H1 (cell line): ENCODE measurements at places on chromosomes 5 and 9. TPM values are rescaled to one million over a fixed set of nuclear protein-coding genes. Genes with fewer than 3 reads are reported as not detected.

DNA sequence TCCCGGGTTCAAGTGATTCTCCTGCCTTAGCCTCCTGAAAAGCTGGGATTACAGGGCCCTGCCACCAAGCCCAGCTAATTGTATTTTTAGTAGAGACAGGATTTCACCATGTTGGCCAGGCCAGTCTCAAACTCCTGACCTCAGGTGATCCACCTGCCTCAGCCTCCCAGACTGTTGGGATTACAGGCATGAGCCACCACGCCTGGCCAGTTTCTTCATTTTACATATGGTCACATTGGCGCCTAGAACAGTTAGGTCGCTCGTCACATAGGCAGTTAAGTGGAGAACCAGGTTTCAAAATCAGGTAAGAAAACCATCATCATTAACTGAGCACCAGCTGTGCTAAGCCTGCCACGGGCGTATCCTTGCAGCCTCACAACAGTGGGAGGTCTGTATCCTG is 36.1 kb downstream of the OLFML2A start:
- DNase-seq, result no peak

GRCh38 chr5:144815131-144815530 is 644.5 kb downstream of the KCTD16 start:
- no peak for DNase-seq

FAM163B gene
- 0.38 and 0.63 TPM in 2 replicates for total RNA-seq

- DNase-seq, result no peak
These were observed 6.9 kb downstream of the OTULIN start for GRCh38 chr5:14671414-14671813.

DNA sequence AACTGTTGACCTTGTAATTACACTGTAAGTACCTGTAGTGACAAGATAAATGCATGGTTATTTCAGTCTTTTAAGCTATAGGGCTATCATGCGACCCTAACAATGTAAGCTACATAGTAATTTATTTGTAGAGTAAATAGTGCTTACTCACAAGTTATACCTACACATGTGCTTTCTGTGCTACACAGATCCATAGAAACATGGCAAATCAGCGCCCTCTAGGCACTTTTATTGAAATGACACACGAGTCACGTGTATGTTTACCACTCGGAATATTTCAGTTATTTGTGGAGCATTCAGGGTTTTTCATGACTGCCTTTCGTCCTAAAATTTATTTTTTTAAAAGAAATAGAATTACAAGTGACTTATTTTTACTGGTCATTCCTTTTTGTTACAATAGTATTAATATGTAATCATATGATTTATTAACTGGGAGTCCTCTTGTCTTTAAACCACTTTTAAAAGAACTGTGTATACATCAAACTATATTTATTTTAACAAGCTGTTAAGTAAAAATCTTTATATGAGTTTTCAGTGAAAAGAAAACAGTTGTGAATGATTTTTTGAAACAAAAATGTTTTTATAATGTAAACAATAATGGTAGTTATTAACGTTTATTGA is 1242.3 kb upstream of the WWC1 start:
- DNase-seq, result no peak

DNA sequence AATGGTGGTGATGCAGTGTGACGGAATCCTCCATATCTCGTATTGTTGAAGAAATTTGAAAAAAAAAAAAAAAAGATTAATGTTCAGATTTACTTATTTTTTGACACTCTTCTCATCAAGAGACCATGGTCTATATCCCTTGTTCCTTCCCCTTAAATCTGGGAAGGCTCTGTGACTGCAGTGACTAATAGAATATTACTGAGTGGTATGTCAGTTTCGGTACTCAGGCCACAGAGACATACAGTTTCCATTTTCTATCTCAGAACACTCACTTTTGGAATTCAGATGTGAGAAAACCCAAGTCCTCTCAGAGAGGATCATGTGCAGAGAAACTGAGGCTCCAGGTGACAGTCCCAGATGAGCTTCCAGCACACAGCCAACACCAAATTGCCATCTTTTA is 1193.5 kb downstream of the DTWD2 start:
- no peak for DNase-seq

MEIKIN gene
- total RNA-seq, result not detected in 2 replicates

- no peak for DNase-seq
These were observed 41.7 kb upstream of the LRRC19 start for GRCh38 chr9:27047136-27047535.

BNC2 gene
- 26.8 and 28.1 TPM in 2 replicates for total RNA-seq

GRCh38 chr9:19630760-19631159 is 158.1 kb downstream of the SLC24A2 start:
- DNase-seq, result no peak

DNA sequence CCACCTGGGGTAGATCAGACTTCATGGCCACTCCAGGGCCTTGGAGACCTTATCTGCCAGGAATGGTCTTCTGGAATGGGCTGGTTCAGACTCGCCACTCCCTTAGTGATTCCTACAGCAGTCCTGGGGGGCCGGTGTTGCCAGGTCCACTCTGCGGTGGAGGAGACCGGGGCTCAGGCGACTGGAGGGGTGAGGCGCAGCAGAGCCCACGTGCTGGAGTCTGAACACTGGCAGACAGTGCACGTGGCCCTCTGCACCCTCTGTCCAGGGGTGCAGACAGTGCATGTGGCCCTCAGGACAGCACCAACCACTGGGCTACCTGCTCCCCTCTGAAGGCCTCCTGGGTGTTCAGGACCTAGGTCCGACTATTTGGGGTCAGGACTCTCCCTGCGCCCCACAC is 94.8 kb upstream of the PHYKPL start:
- DNase-seq, result no peak

GRCh38 chr5:27144456-27144855 is 106.1 kb upstream of the CDH9 start:
- DNase-seq, result no peak

SLC36A3 gene
- not detected in 2 replicates for total RNA-seq

N4BP3 gene
- total RNA-seq, result 36.0 and 39.2 TPM in 2 replicates

GM2A gene
- 30.4 and 32.2 TPM in 2 replicates for total RNA-seq

GRCh38 chr9:6034954-6035353 is 19.5 kb upstream of the RANBP6 start:
- DNase-seq, result no peak

LCN9 gene
- total RNA-seq, result 3.1 and 3.7 TPM in 2 replicates

GRCh38 chr5:164013077-164013670 is 507.8 kb downstream of the MAT2B start:
- DNase-seq, result peak; percentile 77

TAF11L10 gene
- total RNA-seq, result not detected in 2 replicates

IRX4 gene
- 0.82 and 1.2 TPM in 2 replicates for total RNA-seq

FAM153A gene
- total RNA-seq, result not detected in 2 replicates

DNA sequence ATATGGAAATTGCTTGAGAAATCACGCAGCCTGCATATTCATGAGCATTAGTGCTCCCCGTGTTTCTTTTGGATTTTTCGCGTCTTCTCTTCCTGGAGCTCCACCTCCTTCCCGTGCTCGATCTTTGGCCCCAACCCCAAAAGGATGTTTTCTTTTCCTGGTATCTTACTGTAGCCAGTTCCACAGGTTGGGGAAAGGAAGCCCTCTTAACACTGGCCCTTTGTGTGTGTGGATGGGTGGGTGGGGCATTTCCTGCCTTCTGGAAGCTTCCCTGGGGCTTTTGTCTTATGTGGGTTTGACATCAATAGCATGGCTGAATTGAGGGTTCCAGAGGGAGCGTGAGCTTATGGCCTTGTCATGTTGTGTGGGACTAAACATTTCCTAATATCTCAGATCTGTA is 21.9 kb downstream of the STXBP1 start:
- DNase-seq, result no peak

GRCh38 chr5:107533910-107534876 is 136.5 kb downstream of the EFNA5 start:
- no peak for DNase-seq

DNA sequence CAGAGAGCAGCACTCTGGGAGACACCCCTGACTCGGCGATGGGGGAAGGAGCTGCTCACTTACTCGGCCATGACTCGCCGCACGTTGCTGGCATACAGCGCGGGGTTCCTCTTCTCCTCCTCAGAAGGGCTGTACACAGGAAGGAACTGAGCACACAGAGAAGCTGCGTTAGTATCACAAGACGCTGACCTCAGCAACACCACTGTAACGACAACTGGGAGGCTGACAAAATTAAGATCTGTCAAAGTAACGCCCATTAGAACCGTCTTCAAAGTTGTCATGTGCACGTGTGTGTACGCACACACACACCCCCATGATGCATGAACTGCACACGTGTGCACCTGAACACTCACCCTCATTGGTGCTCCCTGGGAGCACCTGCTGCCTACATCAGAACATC is 32.1 kb upstream of the SLC6A3 start:
- no peak for DNase-seq

PCDHGB2 gene
- 2.8 and 2.9 TPM in 2 replicates for total RNA-seq

GRCh38 chr5:51382521-51383130 is 622 bp upstream of the ISL1 start:
- no peak for DNase-seq

TMEM215 gene
- total RNA-seq, result 0.36 and 0.67 TPM in 2 replicates

GRCh38 chr9:136854113-136854841 is 2.1 kb downstream of the MAMDC4 start:
- peak; percentile 49 for DNase-seq
